8988T (cell line): ENCODE measurements at places on chromosomes 6 and 20.

- no peak for DNase-seq
Observed at GRCh38 chr20:61099806-61100205, 152.3 kb upstream of the CDH4 start.

DNA sequence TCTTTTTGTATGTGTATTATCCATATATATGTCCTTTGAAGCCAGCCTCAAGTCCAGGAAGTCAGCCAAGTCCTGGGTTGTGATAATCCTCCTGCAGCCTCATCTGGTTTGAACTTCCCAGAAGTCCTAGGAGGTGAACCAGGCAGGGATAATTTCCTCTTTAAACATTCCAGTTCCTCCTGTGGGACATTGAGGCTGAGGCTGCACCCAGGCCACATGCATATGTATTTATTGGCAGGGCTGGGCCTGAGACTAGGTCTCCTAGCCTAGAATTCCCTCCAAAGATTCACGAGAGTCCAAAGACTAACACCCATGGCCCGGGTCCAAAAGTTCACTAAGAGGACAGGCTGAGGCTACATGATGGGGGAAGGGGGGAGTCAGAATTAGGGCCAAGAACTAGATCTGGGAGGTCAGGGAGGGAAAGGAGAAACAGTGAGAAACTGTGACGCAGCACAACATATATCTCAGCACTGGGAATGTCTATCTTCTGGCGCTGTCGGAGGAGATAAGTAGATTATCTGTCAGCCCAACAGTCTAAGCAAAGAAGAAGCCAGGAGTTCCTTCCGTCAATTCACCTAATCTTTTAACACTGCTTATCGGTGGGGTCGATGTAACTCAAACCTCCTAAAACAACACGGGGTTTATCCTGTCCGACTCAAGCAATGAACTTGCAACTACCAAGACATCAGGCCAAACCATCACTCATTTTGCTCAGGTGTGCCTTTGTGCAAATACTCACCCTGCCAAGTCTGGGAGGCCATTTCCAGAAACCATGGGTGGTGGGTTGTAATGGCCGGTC is 43.3 kb downstream of the SNX5 start:
- DNase-seq: no peak

DNA sequence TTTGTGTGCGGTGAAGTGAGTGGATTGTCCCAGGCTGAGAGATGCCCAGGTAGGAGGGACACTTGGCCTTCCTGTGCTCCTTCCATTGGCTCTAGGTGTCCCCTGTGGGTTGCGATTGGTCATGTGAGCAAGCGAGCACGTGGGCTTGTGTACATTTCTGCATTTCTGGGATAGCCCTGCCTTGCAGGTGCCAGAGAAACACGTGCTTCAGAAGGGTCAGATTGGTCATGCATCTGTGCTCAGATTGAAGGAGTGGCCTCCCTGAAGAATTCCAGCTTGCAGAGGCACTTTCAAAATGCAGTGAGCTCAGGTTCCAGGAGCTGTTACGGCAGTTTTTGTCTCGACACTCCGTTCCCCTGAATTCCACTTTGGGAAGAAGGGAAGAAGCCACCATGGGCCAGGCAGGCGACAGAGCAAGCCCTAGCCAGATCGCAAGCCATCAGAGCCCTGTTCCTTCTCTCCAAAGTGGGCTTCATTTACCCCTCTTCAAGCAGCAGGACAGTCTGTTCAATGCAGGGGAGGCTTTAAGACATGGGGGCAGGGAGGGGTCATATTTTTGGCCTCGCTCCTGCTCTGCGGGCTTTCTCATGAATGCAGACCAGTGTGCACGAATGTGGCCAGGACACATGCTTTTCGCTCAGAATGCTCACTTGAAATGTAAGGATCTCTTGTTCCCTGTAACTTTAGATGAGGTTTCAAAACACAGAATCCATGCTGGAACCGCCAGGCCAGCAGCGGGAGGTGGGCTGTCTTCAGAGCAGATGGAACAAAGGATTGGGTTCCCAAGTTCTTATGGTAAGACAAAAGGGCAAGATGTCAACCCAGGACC is 78.6 kb upstream of the AKAP12 start:
- no peak for DNase-seq

GRCh38 chr6:68718385-68719073 is 83.4 kb downstream of the ADGRB3 start:
- DNase-seq: no peak

- no peak for DNase-seq
Observed at GRCh38 chr20:10115021-10115420, 80.2 kb downstream of the ANKEF1 start.

- DNase-seq: peak; percentile 53
Observed at GRCh38 chr6:21593927-21594415, 420 bp downstream of the SOX4 start.
